ENCODE measurements at places on chromosomes 5 and 9.

DNA sequence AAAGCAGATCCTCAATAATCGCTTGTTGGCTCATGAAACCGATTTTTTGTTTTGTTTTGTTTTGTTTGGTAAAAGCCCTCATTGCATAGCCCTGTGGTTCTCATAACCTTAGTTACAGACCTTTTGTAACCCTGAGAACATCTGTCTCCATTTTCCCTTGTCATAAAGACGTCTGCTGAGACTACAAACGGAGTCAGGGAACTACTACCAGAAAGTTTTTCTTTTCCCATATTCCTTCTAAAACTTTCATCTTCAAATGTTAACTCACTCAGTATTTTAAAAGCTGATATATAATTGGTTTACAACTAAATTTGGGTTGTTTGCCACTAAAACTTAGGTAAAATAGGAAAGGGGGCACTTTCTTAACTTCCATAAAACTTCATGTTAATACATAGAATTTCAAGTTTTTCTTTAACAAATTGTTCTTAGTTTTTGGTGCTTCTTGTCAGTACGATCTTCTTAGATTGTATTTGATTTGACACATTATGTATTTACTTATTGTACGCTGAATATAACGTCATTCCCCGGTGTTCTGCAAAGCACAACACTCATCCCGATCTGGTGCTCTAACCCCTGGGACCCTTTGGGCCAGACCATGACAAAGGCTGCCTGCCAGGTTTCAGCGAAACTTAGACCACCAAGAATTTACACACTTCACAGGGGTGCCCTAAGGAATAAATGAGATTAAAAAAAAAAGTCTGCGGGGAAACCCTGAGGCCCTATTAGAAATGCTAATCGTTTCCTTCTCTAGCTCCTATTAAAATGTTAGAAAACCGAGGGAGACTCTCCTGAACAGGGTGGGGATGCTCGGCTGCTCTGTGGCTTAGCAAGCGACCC is 1.1 kb upstream of the ANP32B start:
- DNase-seq = peak; percentile 23

GRCh38 chr5:74341221-74341620 is 299.3 kb downstream of the ENC1 start:
- DNase-seq = no peak

DNA sequence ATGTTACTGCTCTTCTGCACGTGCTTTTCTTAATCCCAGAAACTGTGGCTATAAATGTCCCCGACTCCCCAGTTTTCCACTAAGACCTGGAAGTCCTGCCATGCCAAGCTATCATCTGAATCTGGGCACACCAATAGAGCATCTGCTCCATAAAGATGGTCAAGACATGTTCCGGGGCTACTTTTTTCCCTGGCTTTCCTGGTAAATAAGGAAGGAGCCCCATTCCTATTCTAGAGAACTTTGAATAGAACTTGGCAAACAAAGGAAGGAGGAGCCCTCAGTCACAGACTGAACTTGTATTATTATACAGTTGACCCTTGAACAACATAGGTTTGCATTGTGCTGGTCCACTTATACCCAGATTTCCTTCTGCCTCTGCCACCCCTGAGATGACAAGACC is 182.9 kb downstream of the CCDC192 start:
- no peak for DNase-seq

GRCh38 chr5:89849830-89850512 is 559.6 kb downstream of the CETN3 start:
- DNase-seq = no peak

DNA sequence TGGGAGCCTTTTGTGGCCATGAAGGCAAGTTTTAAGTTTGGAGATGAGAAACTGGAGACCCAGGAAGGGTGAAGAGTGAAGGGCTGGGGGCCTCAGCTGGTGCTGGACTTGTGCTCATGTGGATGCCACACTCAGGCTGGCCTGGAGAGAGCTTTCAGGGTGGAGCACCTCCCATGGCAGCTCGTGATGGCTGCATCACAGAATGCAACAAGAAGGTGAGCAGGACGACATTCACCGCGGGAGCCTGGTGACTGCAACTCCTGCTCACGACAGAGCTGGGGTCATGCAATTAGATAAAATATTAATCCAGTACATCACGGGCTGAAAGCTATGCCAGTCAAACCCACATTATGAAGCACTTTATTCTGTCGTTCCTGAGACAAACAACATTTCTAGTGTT is 59.7 kb downstream of the SEMA4D start:
- DNase-seq = no peak

DNA sequence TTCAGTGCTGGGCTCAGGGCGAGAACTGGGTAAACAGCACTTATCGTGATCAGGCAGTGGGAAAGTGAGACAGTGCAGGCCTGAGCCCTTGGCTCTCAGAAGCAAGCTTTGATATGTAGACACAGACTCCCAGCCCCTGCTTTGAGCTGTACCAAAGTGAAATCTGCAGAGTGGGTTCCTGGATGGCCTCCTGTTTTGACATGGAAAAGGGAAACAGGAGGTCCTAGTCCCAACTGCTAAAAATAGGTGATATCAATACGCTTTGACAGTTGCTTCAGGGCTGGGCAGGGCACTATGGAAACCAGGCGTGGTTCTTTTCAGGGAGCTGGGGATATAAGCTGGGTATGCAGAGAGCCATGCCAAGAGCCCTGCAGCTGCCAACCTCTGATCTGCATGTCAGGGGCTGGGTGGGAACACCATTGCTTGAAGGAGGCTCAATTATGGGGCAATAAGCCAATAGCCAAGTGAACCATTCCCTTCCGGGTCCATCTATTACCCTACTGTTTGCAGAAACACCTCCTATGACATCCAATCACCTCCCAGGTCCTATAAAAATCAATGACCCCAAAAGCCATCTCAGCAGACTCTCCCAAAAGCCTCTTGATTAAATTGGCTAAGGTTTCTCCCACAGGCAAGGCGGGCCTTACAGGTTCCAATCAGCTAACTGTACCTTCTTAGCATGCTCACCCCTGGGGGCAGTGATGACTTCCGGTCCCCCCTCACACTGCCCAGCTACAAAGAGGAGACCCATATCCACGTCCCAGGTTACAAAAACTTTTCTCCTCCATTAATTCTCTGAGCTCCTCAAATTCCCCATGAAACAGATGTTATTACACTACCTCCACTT is 45.8 kb downstream of the EPB41L4B start:
- no peak for DNase-seq

- no peak for DNase-seq
These were observed 368.1 kb upstream of the GRIA1 start for GRCh38 chr5:153122403-153122802.

GRCh38 chr9:125183054-125183453 is 6.5 kb downstream of the PPP6C start:
- no peak for DNase-seq

GRCh38 chr9:86636519-86636918 is 282.3 kb upstream of the TUT7 start:
- DNase-seq = no peak

GRCh38 chr9:32590476-32590875 is 17.5 kb upstream of the NDUFB6 start:
- no peak for DNase-seq

DNA sequence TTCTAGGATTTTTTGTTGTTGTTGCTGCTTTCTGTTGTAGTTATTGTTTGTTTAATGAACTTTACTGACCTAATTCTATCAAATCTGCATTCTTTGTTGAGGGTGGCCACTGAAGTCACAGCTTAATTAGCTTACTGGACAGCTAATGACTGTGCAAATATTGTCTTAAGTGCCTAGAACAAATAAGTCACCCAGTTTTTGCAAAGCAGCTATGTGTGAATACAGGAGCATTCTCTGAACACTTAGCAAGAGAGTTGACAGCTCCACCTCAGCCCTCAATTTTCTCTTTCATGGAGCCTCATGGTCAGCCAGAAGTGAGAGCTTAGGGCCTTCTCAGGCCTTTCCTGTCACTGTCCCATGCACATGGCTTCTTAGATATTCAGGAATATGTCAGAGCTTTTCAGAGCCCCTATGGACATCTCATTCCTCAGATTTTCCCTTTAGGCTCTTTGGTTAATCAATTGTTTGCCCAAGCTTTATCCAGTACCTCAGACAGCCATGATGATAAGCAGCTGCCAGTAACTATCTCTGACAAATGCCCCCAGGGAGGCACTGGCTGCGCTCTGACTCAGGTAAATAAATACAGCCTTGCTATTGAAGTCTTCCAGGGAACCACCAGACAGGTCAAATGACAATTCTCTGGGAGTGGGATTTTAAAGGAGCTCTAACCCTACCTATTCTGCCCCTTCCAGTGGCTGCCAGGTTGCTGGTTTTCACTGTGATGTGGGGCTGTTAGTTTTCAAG is 241.4 kb upstream of the IL12B start:
- DNase-seq = peak; percentile 37

GRCh38 chr9:133059623-133060022 is 2.2 kb upstream of the CEL start:
- DNase-seq = no peak

- no peak for DNase-seq
These were observed 219.0 kb downstream of the ZNF608 start for GRCh38 chr5:124527220-124527991.

GRCh38 chr9:121463026-121463807 is 36.4 kb downstream of the GGTA1 start:
- DNase-seq = peak; percentile 43

DNA sequence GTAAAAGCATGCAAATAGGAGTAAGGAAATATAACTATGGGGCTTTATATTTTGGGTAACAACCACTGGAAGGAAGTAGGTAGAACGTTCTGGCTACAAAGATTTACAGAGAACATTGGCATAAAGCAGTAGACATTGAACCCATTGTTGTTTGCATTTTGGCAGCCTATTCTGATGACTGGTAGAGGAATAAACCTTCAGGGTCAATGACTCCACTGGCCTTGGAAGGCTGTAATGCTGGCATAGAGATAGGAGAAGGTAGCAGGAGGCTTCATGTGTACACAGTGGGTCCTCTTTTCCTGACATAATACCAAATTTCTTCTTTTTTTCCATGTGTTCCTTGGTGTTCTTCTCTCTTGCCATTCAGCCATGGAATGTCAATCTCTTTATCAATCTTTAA is 462.8 kb upstream of the ZNF462 start:
- no peak for DNase-seq

DNA sequence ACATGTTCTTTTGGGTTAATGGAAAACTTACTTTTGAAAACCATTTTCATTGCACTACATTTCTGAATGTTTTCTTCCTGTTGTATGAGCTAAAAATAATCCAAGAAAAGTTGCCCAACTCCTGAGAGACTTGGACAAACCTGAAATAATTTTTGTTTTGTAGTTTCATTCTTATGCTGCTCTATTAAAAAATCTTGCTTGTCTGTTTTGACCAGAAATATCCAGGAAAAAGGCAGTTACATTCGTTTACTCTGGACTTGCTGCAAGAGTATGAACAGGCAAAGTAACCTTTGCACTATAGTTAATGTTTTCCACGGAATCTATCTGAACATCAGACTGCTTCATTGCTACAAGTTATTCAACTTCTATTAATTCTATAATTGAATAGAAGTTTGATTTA is 200.1 kb upstream of the DAB2 start:
- DNase-seq = no peak

GRCh38 chr5:172638209-172638768 is 2.8 kb upstream of the NEURL1B start:
- DNase-seq = no peak

- peak; percentile 60 for DNase-seq
These were observed 1.4 kb downstream of the NDUFA8 start for GRCh38 chr9:122158202-122158601.

GRCh38 chr9:37373621-37374020 is 48.9 kb upstream of the GRHPR start:
- DNase-seq = no peak

DNA sequence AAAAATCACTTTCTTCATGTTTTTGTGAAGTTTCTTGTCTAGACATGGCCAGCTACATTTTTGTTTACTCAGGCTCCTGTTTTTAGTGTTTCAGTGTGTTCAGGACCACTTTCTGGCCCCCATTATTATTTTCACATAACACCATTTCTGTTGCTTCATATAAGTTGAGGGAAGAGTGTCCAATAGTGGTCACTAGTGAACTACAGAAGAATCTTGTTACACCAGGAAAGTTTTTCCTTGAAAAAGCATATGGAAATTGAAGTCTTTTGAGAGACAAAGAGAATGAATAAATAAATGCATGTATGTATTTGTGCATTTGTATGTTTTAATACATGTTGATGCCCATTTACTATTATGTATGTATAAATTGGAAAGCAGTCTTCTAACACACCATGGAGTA is 3.8 kb downstream of the ADAMTSL1 start:
- DNase-seq = no peak

GRCh38 chr5:118844351-118844750 is 144.0 kb downstream of the DTWD2 start:
- DNase-seq = no peak

DNA sequence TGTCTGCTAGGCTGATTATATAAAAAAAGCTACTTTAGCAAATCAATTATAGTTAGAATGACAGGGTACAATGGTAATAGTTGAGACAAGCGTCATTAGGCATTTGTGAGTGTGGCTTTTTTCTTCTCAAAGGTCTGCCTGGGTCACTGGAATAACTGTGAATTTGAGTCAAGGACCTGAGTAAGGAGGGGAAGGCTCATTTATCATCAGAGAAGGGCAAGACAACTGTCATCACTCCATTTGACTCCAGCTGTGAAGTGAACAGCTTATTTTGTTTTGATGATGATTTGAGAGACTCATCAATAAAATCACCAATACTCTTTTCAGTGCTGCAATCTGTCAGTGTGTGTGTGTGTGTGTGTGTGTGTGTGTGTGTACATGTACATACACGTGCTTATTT is 118.6 kb downstream of the MAT2B start:
- DNase-seq = no peak

DNA sequence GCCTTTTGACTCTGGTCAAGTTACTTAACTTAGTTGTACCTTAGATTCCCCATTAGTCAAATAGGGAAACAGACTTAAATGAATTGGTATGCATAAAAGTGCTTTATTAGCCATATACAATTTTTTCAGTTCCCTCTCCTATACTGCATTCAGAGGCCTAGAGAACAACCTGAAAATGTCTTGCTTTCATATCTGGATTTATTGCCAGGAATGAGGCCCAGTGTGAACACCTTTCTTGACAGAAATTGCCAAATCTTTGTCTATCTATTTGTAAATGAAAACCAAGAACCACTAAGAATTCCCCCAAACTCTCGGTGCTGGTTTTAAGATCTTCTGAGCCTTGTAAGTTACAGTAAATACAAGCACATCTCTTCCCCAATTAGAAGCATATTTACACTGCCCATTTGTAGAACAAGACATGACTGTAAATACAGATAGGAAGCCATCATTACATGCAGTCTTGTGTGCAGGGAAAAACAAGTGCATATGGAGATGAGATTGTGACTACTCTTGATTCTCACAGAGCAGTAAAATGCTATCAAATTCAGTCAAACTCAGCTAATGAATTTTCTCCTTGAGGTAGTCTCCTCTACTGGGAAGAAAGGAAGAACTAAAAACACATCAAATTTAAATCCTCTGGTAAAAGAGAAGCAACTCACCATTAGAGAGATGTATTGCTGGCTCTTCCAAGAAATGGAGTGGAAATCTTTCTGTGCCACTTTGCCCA is 5.2 kb upstream of the FAM13B start:
- DNase-seq = no peak

GRCh38 chr5:63553073-63553472 is 409.2 kb downstream of the HTR1A start:
- DNase-seq = no peak

- DNase-seq = no peak
These were observed 220.3 kb downstream of the NR3C1 start for GRCh38 chr5:143182901-143183820.

Data from NCI-H82 (cell line).